ENCODE measurements at places on chromosomes 4 and X.

- DNase-seq = no peak
These were observed 19.5 kb upstream of the CXCR3 start for GRCh38 chrX:71637848-71638247.

- no peak for DNase-seq
These were observed 38.0 kb upstream of the CRMP1 start for GRCh38 chr4:5930876-5931275.

- no peak for DNase-seq
These were observed 6.7 kb upstream of the RUFY3 start for GRCh38 chr4:70715097-70715496.

DNA sequence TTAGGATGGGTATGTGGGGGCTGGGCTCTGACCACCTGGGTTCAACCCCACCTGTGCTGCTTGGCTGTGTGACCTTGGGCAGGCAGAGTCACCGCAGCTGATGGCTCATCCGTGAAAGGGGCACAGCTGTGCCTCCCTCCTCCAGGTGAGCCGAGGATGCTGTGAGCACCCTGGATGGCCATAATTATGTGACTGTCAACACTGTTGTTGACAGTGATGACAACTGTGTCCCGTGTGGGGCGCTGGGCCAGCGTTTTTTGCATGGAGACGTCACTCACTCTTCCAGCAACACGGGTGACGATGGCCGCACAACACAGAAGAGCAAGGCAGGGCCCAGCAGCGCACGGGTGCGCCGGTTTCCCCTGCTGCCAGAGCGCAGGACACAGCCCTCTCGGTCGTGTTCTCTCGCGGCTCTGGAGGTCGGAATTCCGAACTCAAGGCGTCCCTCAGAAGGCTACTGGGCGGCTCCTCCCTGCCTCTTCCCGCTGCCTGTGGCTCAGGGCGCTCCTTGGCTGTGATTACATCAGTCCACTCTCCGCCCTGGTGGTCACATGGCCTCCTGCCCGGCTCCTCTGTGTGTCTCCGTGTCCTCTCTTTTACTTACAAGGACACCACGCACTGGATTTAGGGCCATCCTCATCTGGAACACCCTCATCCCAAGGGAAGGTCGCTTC lies 1.3 kb downstream of the SH3TC1 start:
- peak; percentile 21 for DNase-seq

GRCh38 chrX:148618470-148619445 lies 118.3 kb downstream of the AFF2 start:
- DNase-seq = no peak

GRCh38 chr4:21205821-21206531 lies 505.7 kb downstream of the PACRGL start:
- DNase-seq = no peak

- DNase-seq = no peak
These were observed 14.3 kb downstream of the ZRSR2 start for GRCh38 chrX:15804563-15804962.

DNA sequence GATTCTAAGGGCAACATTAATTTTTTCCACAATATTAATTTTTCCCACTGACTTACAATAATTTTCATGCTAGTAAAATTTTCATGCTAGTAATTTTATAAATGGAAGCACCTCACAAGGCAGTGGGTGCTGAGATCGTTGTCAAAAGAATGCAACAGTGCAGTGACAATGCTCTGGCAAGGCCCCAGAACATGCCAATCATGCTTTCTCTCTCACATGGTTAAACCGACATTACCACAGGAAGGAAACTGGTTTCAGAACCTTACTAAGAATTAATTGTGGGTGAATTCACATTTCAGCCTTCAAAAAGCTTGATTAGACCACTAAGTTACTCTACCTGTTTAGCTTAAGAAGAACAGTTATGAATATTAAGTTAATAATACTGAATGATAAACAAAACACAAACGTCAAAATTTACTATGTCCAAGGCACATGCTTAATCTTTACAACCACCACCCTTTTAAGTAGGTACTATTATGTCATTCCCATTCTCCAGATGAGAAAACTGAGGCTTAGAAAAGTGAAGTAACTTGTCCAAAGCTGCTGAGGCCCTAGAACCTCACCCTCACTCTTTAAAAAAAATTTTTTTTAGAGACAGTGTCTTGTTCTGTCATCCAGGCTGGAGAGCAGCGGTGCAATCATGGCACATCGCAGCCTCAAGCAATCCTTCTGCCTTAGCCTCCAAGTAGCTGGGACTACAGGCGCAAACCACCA lies 10.0 kb upstream of the OPHN1 start:
- DNase-seq = no peak
